ENCODE measurements at places on chromosomes 11 and 22.

DNA sequence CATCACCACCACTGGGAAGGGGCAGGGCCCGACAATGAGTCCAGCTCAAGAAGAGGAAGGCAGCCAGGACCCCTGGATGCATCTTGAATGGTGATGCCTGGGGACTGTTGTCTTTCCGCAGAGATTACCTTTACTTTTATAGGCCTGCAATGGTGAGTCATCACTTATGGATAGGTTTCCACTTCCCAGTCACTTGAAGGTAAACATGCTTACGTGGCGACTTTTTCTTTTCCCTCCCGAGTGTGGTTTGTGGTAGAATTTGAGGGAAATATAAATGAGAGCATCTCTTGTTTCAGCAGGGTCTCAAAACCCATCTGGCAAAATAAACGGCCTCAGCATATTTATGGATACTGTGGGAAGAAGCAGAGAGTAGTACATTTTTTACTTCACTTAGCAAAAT lies at the start of gene MMP13:
MMP13 (minus strand) TSS at position 109 of the 400 bp plus-strand sequence; CDS start at position 82, 27 bp downstream.
- DNase-seq = no peak

DNA sequence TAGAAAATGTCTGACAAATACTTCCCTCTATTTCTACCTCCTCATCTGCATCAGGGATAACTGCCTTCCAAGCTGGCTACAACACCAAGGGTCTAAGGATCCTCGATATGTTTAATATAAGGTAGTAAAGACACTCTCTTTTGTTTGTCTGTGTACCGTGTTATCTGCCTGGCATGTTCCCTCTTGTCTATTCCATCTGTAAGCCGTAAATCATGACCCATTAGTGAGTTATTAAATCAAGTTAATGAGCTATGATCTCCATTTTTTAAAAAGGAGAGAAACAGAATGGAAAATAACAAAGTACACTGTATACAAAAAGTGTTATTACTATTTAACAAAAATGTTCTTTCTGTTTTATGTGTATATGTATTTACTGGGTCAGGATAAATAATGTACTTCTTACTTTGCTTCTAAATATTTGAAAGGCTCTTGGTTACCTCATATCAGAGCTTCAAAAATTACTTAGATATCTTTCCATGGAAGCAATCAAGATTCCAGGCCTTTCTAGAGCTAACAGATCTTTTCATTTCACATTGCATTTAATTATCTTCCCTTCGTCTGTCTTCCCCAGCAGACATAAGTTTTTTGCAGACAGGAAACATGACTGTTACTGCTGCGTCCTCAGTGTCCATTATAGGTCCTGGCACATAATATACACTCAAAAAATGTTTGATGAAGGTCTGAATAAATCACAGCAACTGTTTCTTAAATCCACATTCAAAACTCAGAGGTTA lies 342.6 kb upstream of the CCDC90B start:
- no peak for DNase-seq

GRCh38 chr11:119309411-119309810 lies 7.5 kb downstream of the MCAM start:
- DNase-seq = no peak

DNA sequence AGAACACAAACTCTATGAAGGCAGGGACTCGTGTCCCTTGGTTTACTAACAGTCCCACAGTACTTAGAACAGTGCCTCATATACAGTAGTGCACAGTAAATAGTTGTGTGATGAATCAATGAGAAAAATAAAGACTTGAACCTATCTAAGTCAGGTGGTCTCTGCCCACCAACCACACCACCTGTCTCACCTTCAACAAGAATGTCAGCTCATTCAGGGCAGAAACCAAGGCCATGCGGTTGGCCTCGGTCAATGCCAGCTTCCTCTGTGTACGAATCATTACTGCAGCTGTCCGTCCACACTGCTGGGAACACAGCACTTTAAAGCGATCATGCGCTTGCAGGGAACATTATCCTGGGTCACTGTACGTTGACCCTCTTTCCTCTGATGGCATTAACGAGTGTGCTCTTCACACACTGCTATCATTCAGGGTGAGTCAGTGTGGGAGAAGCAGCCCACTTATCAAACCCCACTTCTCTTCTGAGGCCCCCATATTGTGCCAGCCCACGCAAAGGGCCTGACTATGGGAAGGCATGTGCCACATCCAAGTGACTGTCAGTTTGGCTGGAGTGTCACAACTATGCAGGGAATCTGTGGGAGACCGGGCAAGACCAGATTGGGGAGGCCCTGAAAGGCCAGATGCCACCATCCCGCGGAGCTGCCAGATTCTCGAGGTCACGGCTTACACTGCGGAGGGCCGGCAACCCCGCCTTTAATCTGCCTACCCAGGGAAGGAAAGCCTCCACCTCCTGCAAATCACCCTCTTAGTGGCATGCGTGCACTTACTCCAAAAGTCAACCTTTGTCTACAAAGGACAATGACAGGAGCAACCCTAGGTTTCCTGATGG lies 36.1 kb downstream of the LARGE1 start:
- DNase-seq = no peak

GRCh38 chr11:128716661-128717210 lies 22.9 kb downstream of the FLI1 start:
- DNase-seq = no peak

- no peak for DNase-seq
Observed at GRCh38 chr11:76762867-76763572, 20.1 kb upstream of the TSKU start.

DNA sequence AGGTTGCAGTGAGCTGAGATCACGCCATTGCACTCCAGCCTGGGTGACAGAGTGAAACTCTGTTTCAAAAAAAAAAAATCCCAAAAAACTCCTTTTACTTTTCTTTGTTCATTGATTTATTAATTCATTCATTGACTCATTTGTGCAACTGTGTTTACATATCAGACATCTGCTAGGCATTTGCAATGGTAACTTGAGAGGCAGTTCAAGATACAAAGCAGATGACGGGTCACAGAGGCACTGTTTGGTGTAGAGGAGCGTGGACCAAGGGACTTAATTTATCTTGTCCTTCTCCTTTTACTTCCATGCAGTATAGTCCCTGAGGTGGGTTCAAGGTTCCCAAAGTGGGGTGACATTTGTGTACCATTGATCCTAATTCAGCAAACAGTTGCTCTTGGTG lies 71.4 kb downstream of the KIAA1671 start:
- no peak for DNase-seq

DNA sequence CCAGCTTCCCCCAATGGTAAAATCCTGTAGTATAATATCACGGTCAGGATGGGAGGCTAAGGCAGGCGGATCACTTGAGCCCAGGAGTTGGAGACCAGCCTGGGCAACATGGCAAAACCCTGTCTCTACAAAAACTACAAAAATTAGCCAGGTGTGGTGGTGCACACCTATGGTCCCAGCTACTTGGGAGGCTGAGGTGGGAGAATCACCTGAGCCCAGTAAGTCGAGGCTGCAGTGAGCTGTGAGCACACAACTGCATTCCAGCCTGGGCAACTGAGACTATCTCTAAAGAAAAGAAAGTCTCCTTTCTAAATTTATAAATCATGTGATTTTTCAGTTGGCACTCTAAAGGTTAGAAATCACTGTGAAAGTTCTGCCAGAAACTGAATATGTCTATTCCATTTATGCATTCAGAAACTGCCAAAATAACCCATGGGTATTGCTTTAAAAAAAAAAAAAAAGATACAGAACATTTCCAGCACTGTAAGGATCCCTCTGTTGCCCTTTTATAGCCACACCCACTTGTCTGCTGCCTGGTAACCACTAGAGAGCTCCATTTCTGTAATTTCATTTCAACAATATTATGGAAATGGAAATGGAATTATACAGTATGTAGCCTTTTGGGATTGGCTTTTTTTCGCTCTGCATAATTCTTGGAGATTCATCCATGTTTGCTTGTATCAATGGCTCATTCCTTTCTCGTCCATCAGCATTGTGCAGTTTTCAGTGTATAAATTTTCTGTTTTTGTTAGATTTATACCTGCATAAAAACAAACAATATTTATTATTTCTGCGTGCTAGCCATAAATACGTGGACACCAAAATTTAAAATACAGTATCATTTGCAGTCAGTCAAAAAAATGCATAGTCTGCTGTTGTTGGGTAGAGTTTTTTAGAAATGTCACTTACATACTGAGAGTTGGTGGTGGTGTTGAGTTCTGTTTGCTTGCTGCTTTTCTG lies 9.4 kb downstream of the CDC45 start:
- DNase-seq = no peak

- DNase-seq = no peak
Observed at GRCh38 chr22:40957601-40958000, 6.4 kb downstream of the RBX1 start.

DNA sequence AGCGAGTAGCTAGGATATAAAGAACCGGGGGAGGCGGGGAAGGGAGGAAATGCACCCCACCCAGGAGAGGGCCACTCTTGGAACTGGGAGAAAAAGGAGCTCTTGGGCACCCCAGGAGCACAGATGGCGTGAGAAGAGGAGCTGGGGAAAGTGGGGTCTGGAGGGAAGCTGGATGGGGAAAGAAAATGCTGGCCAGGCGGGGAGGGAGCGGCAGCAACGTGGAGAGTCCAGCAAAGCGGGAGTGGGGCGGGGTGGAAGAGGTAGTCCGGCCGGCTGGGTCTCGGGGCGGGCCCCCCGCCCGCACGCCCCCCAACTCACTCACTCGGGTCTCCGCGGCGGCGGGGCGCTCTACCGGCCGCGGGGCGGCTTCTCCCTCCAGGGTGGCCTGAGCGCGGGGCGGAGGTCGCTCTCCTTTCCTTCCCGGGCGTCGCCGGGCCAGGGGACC lies 522 bp downstream of the TOB2 start:
- DNase-seq = no peak

DNA sequence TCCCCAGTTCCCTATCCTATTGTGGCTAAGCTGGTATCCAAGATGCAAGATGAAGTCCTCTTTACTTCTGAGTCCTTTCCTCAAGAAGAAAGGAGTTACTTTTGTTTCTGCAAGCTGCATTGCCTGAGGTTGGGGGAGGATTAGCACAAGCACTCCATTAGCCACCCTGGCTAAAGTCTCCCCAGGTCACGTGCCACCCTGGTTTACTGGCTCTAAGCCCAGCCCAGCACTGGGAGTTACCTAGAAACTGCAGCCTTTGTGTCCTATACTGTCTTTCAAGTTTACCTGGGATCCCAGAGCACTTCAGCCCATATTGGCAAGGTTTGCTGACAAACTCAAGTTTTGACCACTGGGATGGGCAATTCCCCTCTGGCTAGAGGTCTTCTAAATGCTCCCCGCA lies 78.4 kb upstream of the DBX1 start:
- no peak for DNase-seq

GRCh38 chr11:86519064-86519911 lies 144.6 kb downstream of the CCDC81 start:
- no peak for DNase-seq

DNA sequence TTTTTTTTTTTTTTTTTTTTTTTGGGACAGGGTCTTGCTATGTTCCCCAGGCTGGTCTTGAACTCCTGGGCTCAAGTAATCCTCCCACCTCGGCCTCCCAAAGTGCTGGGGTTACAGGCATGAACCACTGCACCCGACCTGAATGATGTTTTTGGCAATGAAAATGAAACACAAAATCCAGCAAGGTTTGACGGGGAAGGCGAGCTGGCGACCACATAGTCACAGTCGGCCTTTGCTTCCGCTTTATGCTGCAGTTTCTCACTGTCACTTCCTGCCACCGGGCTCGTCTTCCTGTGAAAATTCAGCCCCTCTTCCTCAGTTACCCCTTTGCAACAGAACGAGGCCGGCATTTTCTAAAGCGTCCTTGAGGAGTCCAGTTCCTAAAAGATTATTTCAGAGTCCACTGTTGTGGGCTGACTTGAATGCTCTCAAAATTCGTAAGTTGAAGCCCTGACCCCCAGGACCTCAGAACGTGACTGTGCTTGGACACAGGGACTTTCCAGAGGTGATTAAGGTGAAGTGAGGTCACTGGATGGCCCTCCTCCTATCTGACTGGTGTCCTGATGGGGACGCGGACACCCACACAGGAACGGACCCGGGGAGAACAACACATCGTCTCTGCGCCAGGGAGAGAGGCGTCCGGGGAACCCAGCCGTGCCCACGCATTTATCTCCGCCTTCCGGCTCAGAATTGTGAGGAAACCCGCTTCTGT lies 2.9 kb upstream of the BID start:
- peak; percentile 46 for DNase-seq

GRCh38 chr22:20999350-21000206 lies 2.3 kb downstream of the THAP7 start:
- DNase-seq = no peak

DNA sequence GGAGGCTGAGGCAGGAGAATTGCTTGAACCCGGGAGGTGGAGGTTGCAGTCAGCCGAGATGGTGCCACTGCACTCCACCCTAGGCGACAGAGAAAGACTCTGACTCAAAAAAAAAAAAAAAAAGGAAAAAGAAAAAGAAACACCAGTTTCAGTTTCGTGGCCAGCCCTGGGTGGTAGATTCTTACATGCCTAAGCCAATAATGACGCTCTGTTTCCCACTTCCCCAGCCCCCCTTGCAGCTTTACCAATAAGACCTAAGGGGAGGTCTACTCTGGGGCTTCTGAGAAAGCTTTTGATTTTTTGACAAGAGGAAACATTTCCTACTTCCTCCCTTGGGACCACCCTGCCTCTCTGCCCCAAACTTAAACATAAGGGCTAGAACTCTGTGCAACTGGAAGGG lies 30.0 kb upstream of the PTPRJ start:
- DNase-seq = peak; percentile 27

DNA sequence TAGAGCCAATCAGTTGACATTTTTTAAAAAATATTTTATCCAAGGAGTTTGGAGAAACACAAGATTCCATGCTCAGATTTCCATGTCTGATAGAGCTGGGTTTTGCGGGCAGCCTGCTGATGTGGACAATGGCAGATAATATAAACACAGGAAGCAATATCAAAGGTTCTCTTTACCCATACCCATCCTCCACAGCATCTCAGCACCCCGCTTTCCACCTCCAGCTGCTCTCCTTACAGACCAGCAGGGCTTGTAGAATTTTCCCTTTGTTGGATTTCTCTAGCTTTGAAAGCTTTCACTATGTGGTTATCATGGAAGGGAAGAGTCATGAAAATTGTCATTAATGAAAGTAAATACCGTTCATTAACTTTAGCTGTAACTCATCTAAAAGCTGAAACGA lies 746.4 kb downstream of the OPCML start:
- DNase-seq = no peak

DNA sequence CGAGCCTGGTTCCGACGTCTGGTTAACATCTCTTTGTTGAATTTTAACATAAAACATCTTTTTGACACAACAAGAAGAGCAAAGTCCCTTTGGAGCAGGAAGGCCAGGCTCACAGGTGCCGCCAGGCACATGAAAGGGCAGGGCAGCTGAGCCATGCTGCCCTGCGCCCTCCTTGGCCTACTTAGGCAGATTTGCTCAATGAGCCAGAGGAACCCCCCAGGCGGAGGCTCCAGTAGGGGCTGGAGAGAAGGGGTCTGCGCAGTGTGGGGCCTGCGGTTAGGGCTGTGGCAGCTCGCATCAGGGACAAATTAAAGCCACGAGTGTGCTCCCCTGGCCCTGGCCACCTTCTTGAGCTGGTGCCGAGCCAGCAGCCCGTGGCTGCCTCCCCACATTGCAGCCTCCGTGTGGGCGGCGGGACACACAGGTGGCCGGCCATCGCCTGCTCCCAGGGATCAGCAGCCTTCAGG lies 9.9 kb upstream of the SLC22A12 start:
- no peak for DNase-seq

DNA sequence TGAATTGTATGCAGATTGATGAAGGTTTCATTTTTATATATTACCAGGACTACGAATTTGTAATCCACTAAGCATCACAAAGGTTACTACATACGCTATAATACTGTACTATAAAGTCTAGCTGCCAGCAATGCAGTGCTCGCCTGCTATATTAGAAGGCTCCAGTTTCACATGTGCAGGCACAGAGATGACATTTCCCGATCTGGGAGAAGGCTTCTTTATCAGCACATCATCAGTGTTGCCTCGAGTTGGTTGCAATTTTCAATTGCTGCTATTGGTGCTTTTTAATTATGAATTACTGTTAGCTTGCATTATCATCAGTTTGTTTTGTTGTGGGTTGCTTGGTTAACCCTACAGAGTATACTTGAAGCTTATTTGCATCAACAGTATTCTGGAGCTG lies 143.2 kb upstream of the TEAD1 start:
- no peak for DNase-seq
